Hematopoietic multipotent progenitor cell treated with erythropoietin and hydrocortisone succinate and interleukin-3 and kit ligand, for 6 days (in vitro differentiated cells): ENCODE measurements at places on chromosomes 13 and 19.

DNA sequence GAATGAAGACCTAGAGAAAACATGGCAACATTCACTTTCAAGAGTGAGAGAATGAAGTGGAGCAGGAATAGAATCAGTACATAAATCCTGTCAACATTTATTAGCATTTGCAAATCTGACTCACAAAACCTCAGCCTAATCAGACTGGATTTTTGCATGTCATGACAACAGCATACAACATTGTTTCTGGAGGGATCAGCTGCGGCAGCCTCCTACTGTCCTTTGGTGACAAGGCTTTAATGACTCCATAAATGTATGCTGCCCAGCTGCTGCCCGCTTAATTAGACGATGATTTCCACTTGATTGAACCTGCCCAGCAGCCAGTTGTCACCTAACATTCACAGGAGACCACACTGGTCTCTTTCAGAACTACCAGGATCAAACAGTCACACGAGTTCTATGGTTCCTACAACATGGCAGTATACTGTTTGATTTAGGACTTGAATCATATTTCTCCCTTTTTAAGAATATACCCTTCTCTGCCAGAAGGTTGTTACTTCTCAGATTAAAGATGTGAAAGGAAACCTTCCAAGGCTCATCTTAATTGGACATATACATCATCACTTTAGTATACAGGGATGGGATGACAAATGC lies 9.3 kb downstream of the EBPL start:
- no peak for DNase-seq

- peak; percentile 30 for DNase-seq
Observed at GRCh38 chr13:106919133-106919532, 351.2 kb upstream of the ARGLU1 start.

- peak; percentile 49 for DNase-seq
Observed at GRCh38 chr13:45490068-45490467, 25.3 kb downstream of the COG3 start.

- no peak for DNase-seq
Observed at GRCh38 chr19:19101540-19101939, 36.7 kb downstream of the TMEM161A start.
